Prostate gland (tissue), 2 donors: ENCODE measurements at places on chromosomes 5 and 9. TPM values are rescaled to one million over a fixed set of nuclear protein-coding genes. Genes with fewer than 3 reads are reported as not detected.

- DNase-seq = no peak
Measured at GRCh38 chr5:80516826-80517225, 28.9 kb downstream of the FAM151B start.

DNA sequence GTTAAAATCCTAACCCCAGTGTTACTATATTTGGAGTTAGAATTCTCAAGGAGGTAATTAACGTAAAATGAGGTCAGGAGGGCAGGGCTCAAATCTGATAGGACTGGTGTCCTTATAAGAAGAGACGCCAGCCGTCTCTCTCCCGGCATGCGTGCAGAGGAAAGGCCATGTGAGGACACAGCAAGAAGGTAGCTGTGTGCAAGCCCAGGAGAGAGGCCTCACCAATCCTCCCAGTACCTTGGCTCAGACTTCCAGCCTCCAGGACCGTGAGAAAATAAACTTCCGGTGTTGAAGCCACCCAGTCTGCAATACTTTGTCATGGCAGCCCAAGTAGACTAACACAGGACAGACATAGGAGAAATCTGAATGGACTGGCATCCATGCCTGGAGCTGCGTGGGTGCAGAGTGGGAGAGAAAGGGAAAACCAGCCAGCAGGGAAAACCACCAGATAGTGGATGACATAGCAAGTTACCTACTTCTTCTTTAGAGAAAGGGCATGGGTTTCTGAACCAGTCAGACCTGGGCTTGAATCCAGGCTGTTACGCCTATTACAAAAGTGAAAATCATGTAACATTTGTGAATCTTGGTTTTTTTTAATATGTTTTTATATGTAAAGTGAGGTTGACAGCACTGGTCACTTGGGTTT is 89.2 kb downstream of the FSTL4 start:
- no peak for DNase-seq

GRCh38 chr5:8869932-8870331 is 675.9 kb downstream of the SEMA5A start:
- no peak for DNase-seq

DNA sequence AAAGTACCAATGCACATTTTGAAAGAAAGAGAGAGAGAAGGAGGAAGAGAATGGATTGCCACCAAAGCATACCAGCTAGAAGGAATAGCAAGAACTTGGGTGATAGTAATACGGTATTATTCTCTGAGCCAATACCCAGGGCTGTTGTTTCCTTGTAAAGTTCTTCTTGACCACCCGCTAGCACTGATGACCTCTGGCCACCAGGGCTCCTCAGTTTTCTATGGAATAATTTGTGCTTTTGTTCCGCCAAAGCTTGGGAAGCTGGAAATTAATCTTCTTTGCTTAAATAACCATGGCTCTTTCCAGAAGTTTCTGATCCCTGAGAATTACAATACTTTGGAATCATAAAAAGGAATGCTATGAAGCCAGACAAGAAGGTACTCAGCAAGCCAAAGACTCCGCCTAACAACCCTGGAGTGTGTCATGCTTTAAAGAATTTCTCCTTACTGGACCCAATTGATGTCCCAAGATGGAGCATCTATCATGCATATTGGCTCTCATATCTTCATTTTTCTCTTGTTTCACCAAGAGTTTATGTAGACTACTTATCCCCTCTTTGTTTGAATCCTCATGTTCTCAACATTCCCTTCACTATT is 29.8 kb downstream of the OR2K2 start:
- no peak for DNase-seq

- no peak for DNase-seq
Measured at GRCh38 chr5:115626445-115626823, 598 bp upstream of the TMED7 start.

DNA sequence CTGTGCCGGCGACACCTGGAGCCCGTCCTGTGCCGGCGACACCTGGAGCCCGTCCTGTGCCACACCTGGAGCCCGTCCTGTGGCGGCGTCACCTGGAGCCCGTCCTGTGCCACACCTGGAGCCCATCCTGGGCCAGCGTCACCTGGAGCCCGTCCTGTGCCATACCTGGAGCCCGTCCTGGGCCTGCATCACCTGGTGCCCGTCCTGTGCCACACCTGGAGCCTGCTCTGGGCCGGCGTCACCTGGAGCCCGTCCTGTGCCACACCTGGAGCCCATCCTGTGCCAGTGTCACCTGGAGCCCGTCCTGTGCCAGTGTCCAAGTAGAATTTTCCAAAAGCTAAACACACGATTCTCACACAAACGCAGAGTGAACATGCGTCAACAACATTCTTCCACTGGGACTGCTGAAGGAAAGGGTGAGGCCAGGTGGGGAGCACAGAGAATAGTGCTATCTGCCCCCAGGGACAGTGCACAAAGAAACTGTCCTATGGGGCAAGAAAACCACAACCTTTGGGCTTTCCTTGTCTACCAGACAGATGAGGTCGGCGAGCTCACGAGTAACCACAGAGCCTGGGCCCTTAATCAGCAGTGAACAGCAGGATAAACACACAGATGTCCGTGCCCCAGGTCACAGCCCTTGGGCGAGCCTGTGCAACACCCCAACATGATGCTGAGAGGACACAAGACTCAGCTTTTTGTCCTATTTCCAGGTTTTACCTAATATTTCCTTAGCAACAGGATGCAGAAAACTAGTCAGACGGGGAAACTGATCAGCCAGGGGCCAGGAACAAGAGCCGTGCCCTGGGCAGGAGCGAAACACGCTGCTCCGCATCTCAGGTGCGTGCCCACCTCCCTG is 7.9 kb downstream of the QSOX2 start:
- DNase-seq = no peak

DNA sequence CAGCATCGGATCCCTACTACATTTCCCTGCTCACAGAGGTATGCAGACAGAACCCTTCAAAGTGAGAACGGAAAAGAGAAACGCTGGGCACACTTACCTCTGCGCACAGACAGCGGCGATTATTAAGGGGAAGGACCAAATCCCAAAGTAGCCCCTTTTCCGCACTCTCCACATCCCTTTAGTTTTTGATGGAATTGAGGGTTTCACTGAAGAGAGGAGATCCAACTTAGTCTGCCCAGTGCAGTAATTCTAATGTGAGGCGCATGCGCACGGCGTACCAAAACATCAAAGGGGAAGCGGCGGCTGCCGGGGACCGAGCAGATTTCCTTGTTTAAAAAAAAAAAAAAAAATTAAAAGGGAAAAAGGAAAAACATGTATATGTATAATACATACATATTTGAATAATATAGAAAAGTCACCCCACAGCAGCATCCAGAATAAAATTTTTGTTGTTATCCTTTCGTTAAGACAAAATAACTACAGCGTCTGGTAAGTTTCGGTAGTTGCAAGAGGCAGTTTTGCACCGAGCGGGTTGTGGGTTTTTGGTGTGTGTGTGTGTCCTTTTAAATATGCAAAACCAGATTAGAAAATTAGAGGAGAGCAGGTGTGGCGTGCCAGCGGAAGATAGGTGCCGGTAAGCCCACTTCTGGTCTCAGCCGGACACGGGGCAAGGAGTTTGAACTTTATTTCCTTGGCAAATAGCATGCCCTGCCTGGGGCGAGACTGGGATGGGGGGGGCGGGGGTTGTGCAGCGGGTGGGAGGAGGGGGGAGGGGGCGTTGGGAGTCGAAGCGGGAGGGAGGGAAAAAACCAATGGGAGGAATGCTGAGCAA is at the start of gene GABRB2:
Gene GABRB2 (minus strand): TSS at position 256 of the 832 bp plus-strand sequence. CDS start 82 bp downstream, at position 174.
- DNase-seq = no peak

GRCh38 chr5:52856564-52856963 is 68.8 kb downstream of the ITGA1 start:
- no peak for DNase-seq

GRCh38 chr9:14524873-14525515 is 168.2 kb downstream of the ZDHHC21 start:
- no peak for DNase-seq

DNA sequence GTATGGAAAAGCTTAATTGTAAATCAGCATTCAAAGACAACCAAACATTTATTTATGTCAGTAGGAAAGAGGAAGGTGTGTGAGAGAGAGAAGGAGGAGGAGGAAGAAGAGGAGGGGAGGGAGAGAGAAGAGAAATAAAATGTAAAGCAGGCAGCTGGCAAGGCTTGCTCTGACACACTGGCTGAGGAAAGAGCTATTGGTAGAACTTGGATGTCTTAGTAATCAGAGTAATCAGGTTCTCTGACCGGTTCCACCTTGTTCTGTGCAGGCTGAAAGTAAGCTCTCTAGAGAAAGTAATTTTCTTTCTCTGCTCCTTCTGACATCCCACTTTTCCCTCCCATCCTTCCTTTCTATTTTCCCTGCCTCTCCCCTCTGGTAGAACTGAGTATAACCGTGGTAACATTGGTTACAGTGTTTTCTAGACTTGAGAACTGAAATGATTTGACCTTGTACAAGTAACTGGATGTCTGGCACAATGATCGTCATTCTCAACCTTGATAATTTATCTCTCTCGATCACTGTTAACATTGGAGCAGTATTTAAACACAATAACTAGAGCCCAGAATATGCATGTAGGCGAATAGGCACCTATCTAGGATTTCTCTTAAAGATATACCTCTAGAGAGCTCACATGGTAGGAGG is 33.3 kb downstream of the TLE4 start:
- DNase-seq = no peak

DNA sequence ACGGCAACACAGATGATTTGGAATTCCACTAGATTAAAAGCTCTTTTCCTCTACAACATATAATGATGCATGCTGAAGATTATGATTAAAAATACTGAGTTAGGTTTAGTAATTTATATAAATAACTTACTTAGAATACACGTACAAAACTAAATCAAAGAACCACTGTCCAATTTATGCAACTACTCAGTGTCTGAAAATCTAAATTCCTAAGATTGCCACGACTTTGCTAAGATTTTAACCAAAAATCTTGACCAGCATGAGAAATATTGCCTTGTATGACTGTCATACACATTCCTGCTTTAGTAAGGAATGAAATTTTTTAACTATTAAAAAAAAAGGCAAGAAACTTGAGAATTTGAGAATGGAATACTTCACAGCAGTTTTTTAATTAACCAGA is 292.4 kb downstream of the ZNF608 start:
- no peak for DNase-seq

Gene PTPRD
- 5.8 TPM for total RNA-seq

Gene JAKMIP2
- 1.2 TPM for total RNA-seq

Gene SOHLH1
- 16.8 TPM for total RNA-seq

Gene WDR38
- total RNA-seq = not detected

Gene ZBTB5
- 26.6 TPM for total RNA-seq

Gene FAM151B
- 3.2 TPM for total RNA-seq
